ENCODE measurements at places on chromosomes 12 and 14.

- no peak for DNase-seq
Observed at GRCh38 chr12:13042666-13043230, 1.4 kb upstream of the FAM234B start.

GRCh38 chr14:44639781-44640385, 132.8 kb upstream of the FSCB start:
- no peak for DNase-seq

DNA sequence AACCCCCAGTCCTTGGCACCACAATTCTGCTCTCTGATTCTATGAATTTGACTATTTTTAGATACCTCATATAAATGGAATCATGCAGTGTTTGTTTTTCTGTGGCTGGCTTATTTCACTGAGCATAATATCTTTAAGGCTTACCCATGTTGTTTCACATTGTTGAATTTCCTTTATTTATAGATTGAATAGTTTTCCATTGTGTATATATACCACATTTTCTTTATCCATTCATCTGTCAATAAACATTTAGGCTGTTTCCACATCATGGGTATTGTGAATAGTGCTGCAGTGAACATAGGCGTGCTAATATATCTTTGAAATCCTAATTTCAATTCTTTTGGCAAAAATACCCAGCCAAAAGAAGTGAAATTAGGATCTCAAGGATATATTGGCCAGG, 126.7 kb upstream of the SLC38A2 start:
- no peak for DNase-seq

DNA sequence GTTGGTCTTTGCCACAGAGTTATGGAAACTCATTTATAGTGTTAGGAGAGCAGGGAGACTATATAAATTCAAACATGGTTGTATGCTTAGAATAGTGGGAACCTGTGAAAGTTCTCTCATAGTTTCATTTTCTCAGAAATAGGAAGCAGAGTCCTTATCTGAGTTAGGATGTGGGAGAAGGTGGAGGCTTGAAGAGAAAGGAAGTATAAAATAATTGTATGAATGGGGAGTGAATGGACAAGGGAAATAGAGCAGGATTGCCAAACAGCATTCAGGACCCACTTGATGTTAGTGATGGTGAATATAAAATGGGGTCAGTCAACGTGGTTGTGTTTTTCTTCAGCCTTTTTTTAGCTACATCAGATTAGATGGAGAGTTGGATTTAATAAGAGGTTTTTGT, 34.0 kb upstream of the TPH2 start:
- no peak for DNase-seq

- no peak for DNase-seq
Observed at GRCh38 chr12:84416626-84417025, 496.0 kb downstream of the SLC6A15 start.

- no peak for DNase-seq
Observed at GRCh38 chr12:128111333-128111732, 155.6 kb upstream of the TMEM132C start.

GRCh38 chr12:127024791-127025190, 1242.2 kb upstream of the TMEM132C start:
- no peak for DNase-seq

- DNase-seq: peak; percentile 27
Observed at GRCh38 chr14:23481362-23481970, 12.0 kb downstream of the NGDN start.

Measured in AG08395 (cell line).